ENCODE measurements at places on chromosomes 12 and 14.

DNA sequence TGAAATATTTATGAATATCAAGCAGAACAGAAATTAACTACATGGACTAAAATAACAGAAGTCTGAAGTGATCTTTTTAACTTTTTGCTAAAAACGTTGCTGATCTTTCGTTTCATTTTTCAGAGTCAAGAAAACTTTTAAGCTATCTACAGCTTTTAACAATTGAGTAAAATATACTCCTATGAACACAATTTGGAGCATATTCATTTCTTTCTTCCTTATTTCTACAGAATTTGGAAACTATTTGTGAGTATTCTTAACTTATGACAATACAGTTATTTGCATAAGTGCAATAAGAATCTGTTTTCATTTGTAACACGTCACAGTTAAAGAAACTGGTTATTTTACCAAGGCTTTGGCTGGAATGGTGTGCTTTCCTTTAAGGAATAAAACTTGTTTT lies 21.0 kb upstream of the B4GALNT1 start:
- H3K27ac ChIP-seq: no peak overlapping the region
- DNase-seq: no peak
- H3K27me3 ChIP-seq: peaks cover 6% of the 10 kb centered on the region
- H3K36me3 ChIP-seq: no peaks in the 10 kb centered on the region

DNA sequence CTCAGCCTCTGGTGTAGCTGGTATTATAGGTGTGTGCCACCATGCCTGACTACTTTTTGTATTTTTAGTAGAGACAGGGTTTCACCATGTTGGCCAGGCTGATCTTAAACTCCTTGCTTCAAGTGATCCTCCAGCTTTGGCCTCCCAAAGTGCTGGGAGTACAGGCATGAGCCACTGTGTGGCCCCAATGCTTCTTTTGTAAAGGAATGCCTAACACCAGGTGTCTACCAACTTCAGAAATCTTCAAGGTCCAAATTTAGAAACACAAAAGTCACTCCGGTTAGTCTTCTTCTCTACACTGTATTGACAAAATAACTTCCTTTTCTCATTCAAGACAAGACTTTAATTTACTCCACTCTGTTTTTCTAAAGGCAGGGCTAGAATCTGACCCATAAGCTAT lies 188.7 kb downstream of the PRKD1 start:
- H3K27ac ChIP-seq: no peak overlapping the region
- no peaks in the 10 kb centered on the region for H3K36me3 ChIP-seq
- no peak for DNase-seq
- H3K27me3 ChIP-seq: no peaks in the 10 kb centered on the region
- no peaks in the 10 kb centered on the region for H3K4me1 ChIP-seq

DNA sequence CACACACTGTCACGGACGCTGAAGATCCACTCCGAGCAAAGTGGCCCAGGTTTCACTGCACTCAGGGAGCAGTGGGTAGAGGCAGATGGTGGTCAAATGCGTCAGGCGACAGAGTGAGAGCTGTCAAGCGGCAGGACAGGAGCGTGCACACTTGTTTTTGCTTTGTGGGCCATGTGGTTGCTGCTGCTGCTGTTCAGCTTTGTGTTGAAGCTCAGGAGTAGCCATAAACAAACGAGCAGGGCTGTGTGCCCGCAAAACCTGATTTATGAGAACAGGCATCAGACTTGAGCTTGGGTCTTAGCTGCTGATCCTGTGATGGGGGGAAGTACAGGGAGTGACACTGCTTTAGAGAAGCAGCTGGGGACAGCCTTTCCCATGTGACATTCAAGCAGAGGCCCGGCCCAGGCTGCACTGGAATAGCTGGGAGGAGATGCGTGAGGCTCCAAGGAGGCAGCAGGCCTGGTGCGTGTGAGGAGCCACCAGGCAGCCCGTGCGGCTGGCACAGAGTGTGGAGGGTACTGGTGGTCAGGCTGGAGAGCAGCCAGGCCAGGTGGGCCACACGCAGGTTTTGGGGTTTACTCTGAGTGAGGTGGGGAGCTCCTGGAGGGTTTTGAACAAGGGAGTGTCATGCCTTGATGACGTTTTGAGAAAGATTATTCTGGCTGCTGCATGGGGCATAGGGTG lies 31.1 kb upstream of the ASPG start:
- peaks cover 27% of the 10 kb centered on the region for H3K27me3 ChIP-seq
- no peaks in the 10 kb centered on the region for H3K36me3 ChIP-seq
- no peak overlapping the region for H3K4me3 ChIP-seq
- no peak overlapping the region for H3K27ac ChIP-seq
- DNase-seq: no peak
- no peaks in the 10 kb centered on the region for H3K4me1 ChIP-seq

DNA sequence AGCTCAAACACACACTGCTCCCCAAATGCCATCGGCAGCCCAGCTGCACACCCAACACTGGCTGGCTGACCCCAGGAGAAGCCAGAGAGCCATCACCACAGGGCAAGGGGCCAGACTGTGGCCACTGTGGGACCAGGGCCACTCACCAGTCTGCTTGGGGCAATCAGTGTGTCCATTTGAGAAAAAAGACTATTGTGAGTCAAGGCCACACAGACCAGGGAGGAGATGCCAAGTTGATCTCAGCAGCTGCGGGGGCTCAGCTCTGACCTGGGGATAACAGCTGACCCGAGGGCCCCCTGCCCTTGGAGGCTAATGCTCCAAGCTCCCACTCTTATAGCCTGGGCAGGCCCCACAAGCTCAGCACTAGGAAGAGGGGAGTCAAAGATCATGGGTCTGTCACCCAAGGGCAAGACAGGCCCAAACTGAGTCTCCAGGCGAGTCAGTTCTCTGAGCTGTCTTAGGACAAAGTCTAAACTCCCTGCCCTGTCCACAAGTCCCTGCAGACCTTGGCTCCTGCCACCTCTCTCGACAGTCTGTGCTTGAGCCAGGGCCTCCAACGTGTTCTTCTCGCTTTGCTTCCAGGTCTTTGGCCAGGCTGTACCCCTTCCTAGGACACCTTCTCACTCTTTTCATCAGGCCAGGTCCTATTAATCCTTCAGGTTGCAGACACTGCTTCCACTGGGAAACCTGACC lies 30.1 kb upstream of the PNMA1 start:
- no peaks in the 10 kb centered on the region for H3K27me3 ChIP-seq
- DNase-seq: no peak
- peak overlapping the region; percentile 82 for H3K4me3 ChIP-seq
- peak overlapping the region; percentile 90 for H3K27ac ChIP-seq
- peaks cover 96% of the 10 kb centered on the region for H3K4me1 ChIP-seq

DNA sequence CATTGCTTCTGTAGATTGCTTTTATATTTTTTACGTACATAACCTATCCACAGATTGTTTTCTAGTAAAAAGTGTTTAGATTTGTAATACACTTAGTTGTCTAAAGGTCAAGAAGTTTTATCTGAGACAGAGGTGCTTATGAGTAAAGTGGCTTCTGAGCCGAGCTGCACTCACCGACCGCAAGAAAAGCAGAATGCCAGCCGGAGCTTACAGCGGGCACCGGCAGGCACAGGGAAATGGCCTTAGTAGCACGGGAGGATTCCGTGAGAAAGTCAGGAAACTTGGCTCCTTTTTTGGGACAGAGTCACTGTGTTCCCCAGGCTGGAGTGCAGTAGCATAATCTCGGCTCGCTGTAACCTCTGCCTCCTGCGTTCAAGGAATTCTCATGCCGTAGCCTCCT lies 29.8 kb downstream of the PIWIL1 start:
- H3K27me3 ChIP-seq: no peaks in the 10 kb centered on the region
- no peak overlapping the region for H3K4me3 ChIP-seq
- H3K4me1 ChIP-seq: no peaks in the 10 kb centered on the region
- H3K27ac ChIP-seq: no peak overlapping the region
- no peaks in the 10 kb centered on the region for H3K36me3 ChIP-seq
- DNase-seq: no peak

DNA sequence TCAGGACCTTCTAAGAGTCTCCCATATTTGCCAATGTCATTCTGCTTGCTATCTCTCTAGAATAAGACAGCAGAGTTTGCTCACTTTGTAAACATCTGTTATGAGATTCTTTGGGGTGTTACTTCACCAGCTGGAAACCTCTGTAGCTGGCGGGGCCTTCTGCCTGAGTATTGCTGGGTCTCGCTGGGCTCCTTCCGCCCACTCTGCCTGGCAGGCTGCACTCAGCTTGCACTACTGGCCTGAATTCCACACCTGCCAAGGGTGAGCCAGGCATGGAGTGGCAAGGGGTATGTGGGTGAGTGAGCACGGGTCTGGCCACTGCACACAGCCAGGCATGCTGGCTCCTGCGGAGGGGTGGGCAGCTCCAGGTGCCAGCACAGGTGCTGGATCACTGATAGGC lies 267.3 kb upstream of the PDE3A start:
- no peaks in the 10 kb centered on the region for H3K27me3 ChIP-seq
- no peak for DNase-seq
- no peak overlapping the region for H3K4me3 ChIP-seq
- H3K27ac ChIP-seq: no peak overlapping the region
- H3K4me1 ChIP-seq: no peaks in the 10 kb centered on the region
- no peaks in the 10 kb centered on the region for H3K36me3 ChIP-seq

DNA sequence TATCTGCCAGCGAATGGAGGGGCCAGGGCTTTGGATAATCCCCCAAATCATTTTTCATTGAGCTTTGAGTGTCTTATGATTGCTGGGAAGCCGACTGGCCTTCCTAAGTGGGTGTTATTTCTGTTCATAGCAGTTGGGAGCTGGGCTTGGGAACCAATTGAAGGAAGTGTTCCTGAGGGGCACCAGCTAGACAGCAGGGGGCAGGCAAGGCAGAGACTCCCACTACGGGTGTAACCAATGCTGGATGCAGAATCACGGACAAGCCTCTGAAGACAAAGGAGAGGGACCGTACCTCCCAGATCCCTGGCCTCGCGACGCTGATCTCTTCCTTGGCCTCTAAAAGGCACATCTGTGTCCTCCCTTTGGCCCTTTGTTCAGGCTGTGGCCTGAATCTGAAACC lies 149.0 kb upstream of the PRMT8 start:
- no peaks in the 10 kb centered on the region for H3K36me3 ChIP-seq
- no peak for DNase-seq
- H3K27me3 ChIP-seq: peaks cover 3% of the 10 kb centered on the region
- H3K4me3 ChIP-seq: no peak overlapping the region
- no peak overlapping the region for H3K27ac ChIP-seq

GRCh38 chr12:9992296-9992695 lies 6.6 kb downstream of the CLEC1B start:
- H3K4me1 ChIP-seq: no peaks in the 10 kb centered on the region
- no peak overlapping the region for H3K27ac ChIP-seq
- no peak for DNase-seq
- no peaks in the 10 kb centered on the region for H3K36me3 ChIP-seq
- no peak overlapping the region for H3K4me3 ChIP-seq

- DNase-seq: no peak
- no peaks in the 10 kb centered on the region for H3K36me3 ChIP-seq
- H3K4me1 ChIP-seq: no peaks in the 10 kb centered on the region
Measured at GRCh38 chr12:26212396-26212795, 17.0 kb downstream of the SSPN start.

- H3K4me3 ChIP-seq: no peak overlapping the region
- no peaks in the 10 kb centered on the region for H3K27me3 ChIP-seq
- no peak overlapping the region for H3K27ac ChIP-seq
- H3K4me1 ChIP-seq: peaks cover 14% of the 10 kb centered on the region
- no peak for DNase-seq
Measured at GRCh38 chr12:66118240-66118891, 12.2 kb downstream of the LLPH start.

DNA sequence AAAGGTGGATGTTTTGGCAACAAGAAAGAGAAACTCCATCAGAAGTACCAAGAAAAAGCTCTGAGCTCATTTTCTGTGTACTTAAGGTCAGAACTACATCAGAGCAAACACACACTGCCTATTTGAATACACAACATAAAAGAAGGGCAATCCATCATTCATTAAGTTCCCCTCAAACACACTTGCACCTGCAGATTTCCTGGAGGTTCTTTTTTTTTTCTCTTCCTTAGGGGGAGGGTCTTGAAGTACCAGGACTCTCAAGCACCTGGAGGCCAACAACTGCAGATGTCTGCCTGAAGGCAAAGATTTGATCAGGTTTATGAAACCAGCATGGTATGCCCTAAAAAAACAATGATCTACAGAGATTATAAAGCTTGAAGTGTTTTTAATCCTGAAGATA lies 26.1 kb upstream of the PTHLH start:
- no peak overlapping the region for H3K4me3 ChIP-seq
- H3K36me3 ChIP-seq: no peaks in the 10 kb centered on the region
- no peak overlapping the region for H3K27ac ChIP-seq
- DNase-seq: no peak

DNA sequence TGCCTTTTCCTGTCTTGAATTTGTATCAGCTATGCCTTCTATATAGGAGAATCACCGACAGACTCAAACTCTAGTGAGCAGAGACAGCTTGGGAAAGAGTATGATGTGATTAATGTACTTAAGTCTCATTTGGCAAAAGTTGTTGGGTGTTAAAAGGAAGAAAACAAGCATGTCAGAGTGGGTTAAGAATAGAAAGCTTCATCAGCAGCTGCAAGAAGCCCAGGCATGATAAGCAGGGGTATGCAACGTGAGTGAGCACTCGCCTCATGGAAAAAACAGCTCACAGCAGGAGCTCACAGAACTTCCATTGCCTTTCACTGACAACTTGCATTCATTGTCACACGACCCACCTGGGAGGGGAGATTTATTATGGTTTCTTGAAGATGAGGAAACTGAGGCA lies 35.9 kb upstream of the WNK1 start:
- H3K27ac ChIP-seq: no peak overlapping the region
- H3K27me3 ChIP-seq: no peaks in the 10 kb centered on the region
- H3K4me1 ChIP-seq: peaks cover 47% of the 10 kb centered on the region
- H3K4me3 ChIP-seq: no peak overlapping the region

- no peaks in the 10 kb centered on the region for H3K27me3 ChIP-seq
- peaks cover 23% of the 10 kb centered on the region for H3K36me3 ChIP-seq
- peaks cover 7% of the 10 kb centered on the region for H3K4me1 ChIP-seq
- no peak overlapping the region for H3K4me3 ChIP-seq
Measured at GRCh38 chr12:65232476-65233077, 45.9 kb upstream of the MSRB3 start.

GRCh38 chr12:66132408-66132807 lies 1.9 kb upstream of the LLPH start:
- H3K4me1 ChIP-seq: peaks cover 44% of the 10 kb centered on the region
- H3K4me3 ChIP-seq: peak overlapping the region; percentile 27
- no peak for DNase-seq
- no peak overlapping the region for H3K27ac ChIP-seq

GRCh38 chr12:50555471-50555885 lies 50.7 kb downstream of the DIP2B start:
- DNase-seq: no peak
- H3K27me3 ChIP-seq: no peaks in the 10 kb centered on the region
- H3K36me3 ChIP-seq: peaks cover 30% of the 10 kb centered on the region
- no peak overlapping the region for H3K4me3 ChIP-seq
- H3K27ac ChIP-seq: peak overlapping the region; percentile 21

DNA sequence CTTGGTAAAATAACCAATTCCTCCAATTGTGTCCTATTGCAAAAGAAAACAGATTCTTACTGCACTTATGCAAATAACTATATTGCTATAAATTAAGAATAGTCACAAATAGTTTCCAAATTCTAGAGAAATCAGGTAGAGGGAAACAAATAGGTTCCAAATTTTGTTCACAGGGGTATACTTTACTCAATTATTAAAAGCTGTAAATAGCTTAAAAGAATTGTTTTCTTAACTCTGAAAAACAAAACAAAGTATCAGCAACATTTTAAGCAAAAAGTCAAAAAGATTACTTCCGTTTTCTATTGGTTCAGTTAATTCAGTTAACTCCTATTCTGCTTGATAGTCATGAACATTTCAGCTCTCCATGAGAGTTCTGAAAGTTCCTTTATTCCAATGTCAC lies 85.6 kb upstream of the PPP4R3A start:
- no peaks in the 10 kb centered on the region for H3K27me3 ChIP-seq
- no peak overlapping the region for H3K4me3 ChIP-seq
- DNase-seq: no peak
- H3K36me3 ChIP-seq: peaks cover 2% of the 10 kb centered on the region
- no peak overlapping the region for H3K27ac ChIP-seq
